ENCODE measurements at places on chromosomes 2 and 18. TPM values are rescaled to one million over a fixed set of nuclear protein-coding genes. Genes with fewer than 3 reads are reported as not detected.

- no peak for DNase-seq
Observed at GRCh38 chr2:12120281-12121150, 374.1 kb downstream of the LPIN1 start.

DNA sequence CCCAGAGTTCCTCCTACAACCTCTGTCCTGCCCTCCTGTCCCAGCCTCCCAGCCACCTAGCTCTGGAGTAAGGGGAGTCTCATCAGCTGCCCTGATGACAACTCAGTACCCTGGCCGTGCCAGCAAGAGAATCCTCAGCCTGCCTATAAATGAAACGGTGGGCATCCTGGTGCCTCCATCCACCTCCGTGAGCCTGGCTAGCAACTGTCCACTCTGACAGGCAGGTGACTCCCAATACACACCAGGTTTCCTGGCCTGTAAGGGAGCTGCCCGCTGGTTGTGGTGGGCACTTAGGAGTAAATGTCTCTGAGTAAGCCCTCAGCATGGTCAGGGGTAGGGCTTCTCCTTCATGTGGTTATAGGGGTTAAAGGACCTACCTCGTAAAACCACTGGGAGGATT lies 81.5 kb downstream of the XDH start:
- no peak for DNase-seq

GRCh38 chr2:240292035-240292574 lies 143.4 kb upstream of the GPC1 start:
- DNase-seq, result no peak

Gene BOLL
- total RNA-seq, result not detected

Gene PSMA8
- total RNA-seq, result not detected

Gene PDE11A
- total RNA-seq, result 1.7 TPM

Measured in Peyer's patch (tissue), 4 donors.